ENCODE measurements at places on chromosomes 2 and 18.

GRCh38 chr2:37354531-37354930 lies 10.1 kb downstream of the QPCT start:
- no peak for DNase-seq

- no peak for DNase-seq
Measured at GRCh38 chr2:150088538-150088937, 398.9 kb downstream of the RND3 start.

- no peak for DNase-seq
Measured at GRCh38 chr2:119681868-119682220, 2.8 kb downstream of the TMEM177 start.

DNA sequence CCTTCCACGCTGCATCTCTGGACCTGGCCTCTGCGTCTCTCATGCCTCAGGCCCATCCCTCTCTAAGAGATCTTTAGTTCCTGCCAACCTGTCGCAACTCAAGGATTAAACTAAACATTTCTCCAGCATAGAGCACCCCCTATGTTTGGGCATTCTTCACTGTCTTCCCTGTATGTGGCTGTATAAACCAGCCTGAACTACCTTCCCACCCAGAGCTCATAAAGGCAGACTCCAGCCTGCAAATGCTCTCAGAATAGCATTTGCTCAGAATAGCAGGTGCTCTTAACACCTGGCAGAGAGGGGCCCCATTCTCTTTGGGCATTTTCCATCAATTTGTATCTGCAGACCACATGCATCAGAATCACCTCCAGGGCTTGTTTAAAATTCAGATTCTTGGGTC lies 83.4 kb downstream of the EHD3 start:
- no peak for DNase-seq

- no peak for DNase-seq
Measured at GRCh38 chr2:173150963-173151362, 75.3 kb downstream of the MAP3K20 start.

DNA sequence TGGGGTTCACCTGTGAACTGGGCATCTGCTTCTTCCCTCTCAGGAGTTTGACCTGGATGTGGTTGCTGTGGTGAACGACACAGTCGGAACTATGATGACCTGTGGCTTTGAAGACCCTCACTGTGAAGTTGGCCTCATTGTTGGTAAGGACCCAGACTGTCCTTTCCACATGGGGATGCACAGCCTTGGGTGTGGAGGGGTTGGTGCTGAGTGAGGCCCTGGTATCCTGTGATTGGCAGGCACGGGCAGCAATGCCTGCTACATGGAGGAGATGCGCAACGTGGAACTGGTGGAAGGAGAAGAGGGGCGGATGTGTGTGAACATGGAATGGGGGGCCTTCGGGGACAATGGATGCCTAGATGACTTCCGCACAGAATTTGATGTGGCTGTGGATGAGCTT lies 52.3 kb downstream of the HK2 start:
- no peak for DNase-seq

DNA sequence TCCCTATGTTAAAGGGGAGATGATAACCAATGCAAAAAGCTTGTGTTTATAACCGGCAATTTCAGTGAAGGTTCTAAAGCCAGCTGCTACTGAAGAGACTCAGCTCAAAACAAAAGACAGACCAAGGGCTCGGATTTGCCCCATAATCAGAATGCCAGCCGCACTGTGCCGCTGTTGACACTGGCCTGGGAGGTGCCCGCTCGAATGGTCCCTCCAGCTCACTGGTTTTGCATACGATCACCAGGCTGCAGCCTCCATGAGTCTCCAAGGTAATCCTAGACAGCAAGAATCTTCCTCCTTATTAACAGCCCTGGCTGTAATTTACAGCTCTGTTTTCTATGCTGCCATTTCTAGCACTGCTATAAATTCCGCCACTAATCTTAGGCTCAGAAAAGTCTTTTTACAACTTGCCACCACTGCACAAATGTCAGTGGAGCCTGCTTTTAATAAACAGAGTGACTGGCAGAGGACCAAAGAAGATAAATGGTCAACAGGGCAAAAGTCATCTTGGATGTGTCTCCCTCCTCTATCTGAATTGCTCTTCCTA lies 155.7 kb upstream of the SH3BP4 start:
- DNase-seq = no peak

DNA sequence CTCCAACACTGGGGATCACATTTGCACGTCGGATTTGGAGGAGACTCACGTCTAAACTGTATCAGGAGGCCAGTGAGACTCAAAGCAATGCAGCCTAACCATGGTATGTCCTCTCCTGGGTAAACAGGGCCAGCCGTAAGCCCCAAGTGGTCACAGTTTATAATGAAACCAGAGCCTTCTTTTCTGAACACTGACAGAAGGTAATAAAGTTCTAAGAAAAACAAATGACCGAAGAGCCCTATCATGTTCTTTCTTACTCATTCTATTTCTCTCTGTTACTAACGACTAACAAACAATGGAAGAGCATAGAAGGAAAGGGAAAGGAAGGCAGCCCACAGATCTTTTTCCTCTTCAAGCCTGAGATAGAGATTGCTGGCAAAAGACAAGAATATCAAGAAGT lies 796.8 kb upstream of the SOX11 start:
- no peak for DNase-seq

DNA sequence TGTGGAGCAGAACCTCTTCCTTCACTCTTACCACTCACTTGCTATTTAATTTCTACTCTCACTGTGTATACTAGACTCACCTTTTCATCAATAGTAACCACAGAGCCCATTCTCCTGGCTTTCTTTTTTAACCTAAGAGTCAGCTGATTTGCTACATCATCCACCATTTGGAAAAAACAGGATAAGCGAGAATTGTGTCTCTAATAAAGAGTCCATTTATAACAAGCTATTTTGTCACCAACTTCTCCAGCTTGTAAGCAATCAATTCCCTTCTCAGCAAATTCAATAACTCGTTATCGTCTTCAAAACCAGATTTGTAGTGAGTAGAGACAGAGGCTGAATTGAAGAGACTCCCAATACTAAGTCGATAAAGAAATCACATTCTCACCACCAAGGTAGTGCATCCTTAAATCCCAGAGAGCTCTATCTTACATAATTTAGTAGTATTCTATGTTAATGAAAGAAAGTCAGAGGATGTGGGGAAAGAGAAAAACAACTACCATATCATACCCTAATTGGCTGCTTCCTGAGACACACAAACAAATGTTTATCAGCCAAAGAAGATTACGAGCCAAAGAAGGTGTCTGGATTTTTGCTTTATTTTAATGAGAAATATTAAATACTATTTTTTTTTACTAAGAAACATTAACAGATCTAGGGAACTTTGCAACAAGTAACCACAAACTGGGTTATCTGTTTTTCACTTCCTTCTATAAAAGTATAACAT lies 52.5 kb upstream of the SPTBN1 start:
- DNase-seq = no peak

DNA sequence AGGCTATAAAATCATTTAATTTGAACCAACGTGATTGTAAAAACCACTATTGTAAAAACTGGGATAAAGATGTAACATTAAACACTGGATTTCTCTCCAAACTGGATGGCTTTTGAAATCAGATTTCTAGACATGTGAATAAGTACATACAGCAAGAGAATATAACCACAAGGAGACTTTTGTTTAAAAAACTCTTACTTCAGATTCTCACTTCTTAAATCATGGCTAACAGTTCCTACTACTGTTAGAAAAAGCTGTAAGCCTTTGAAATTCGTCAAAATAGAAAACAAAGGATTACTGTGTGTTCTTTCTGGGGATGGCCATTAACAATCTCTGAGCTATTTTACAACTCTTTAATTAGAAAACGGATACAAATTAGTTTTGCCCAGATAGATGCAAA lies 39.4 kb upstream of the SH3BP4 start:
- no peak for DNase-seq

- no peak for DNase-seq
Measured at GRCh38 chr2:112772322-112772721, 7.9 kb upstream of the CKAP2L start.

GRCh38 chr2:67476809-67477790 lies 80.0 kb downstream of the ETAA1 start:
- DNase-seq = no peak

DNA sequence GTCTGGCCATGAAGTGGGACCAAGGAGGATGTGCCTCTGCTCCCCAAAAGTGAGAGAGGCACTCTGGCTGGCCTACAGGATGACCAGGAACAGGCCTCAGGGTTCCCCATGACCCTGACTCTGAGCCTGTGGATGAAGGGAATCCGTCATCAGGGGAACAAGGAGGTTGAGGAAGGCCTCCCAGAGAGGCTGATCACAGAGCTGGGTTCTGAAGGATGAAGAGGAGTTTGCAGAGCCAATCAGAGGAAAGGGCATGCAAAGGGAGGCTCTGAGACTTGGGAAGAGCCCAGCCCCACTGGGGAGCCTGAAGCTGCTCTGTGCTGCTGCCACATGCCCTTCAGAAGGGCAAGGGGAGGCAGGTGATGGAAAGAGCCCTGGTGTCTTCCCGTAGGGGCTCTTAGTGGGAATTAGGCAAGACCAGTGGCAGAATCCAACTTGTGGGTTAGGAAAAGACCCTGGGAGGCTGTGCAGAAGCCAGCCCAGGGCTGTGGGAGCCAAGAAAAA lies 141.3 kb upstream of the ID2 start:
- DNase-seq = no peak

DNA sequence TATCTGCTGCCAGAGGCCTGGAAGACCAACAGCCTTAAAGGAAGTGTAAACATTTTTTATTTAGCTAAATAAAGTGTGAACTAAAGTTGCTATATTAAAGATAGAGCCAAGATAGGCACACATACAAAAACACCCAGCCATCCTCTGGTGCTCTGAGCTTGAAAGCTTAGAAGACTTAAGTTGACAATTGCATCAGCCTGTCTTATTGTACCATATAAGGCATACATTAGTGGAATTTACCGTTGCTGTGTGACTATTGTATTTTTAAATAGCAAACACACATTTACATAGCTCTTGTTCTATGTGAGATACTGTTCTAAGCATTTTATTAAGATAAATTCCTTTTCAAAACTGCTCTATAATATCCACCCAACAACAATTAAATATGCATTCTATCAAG lies 736.6 kb upstream of the ZEB2 start:
- no peak for DNase-seq

DNA sequence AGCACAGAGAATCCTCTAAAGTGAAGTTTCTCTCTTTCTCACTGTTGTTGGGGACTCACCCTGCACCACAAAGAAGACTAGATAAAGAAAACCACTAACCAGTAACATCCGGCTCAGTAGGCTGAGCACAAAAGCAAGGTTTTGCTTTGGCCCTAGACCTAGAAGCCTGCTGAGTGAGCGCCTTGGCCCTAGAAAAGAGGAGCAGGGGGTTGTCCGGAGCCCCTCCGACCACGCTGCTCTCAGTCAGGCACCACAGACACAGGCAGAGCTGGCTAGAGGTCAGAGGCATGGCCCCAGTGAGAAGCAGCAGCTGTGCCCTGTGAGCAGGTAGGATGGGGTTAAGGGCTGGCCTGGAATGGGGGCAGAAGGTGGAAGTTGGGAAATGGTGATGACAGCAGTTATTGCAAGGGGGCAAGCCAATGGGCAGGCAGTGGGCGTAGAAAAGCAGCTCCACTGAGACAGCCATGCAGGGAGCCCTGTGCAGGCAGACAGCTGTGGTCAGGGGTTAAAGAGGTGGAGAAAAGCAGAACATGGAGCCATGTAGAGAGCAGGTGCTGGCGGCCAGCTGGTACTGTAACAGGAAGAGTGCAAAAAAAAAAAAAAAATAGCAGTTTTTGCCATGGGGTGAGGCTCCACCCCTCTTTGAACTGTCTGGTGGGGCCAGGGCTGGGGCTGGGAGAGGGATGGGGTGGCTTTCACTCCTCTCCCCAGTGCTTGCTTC lies 36.9 kb upstream of the SLC14A1 start:
- no peak for DNase-seq

- no peak for DNase-seq
Measured at GRCh38 chr2:76406134-76406855, 695.6 kb upstream of the GCFC2 start.

GRCh38 chr2:222972420-222972819 lies 79.6 kb upstream of the KCNE4 start:
- DNase-seq = no peak

DNA sequence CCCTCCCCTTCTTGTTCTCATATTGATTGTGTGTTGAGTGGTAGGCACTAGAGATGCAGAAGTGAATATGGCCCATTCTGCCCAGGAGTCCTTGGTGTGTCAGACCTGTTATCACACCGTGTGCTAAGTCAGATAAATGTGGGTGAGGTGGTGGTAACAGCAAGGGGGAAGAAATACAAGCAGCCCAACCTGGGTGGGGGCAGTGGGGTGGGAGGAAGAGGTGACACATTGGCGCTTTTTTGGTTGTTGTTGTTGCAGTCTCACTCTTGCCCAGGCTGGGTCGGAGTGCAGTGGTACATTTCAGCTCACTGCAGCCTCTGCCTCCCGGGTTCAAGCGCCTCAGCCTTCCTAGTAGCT lies 12.8 kb downstream of the B3GNT2 start:
- no peak for DNase-seq

DNA sequence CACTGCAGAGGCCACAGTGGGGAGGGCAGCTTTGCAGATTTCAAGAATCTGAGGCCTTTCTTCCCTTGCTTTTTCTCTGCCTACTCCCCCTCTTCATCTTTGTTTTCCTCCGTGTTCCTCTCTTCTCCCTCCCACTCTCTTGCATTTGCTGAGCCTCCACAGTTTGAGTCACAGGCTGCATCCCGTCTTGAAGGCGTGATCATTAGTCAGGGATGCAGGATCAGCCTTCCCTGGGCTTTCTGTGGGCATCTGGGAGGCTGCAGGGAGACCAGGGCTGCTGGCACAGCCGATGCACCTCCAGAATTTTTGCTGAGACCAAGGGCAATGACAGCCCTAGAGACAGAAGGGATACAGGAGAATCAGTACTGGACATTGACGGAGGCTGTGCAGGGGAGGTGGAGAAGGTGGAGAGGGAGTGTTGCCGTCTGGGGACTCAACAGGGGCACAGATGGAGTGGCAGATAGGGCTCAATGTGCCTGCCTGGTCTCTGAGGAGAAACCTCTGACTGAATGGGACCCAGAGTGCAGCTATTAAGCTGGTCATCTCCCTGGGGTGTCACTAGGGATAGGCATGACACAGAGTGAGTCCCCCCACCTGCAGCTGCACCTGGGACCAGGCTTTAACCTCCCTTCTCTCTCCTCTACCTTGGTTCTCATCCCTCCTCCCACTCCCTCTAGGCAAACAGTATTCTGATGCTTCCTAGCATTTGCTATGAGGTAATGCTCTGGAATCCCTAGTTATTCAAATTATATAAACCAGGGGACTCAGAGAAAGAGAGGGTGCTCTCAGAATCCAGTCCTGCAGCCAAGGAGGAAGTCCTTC lies 29.0 kb upstream of the DNAJC27 start:
- DNase-seq = no peak

DNA sequence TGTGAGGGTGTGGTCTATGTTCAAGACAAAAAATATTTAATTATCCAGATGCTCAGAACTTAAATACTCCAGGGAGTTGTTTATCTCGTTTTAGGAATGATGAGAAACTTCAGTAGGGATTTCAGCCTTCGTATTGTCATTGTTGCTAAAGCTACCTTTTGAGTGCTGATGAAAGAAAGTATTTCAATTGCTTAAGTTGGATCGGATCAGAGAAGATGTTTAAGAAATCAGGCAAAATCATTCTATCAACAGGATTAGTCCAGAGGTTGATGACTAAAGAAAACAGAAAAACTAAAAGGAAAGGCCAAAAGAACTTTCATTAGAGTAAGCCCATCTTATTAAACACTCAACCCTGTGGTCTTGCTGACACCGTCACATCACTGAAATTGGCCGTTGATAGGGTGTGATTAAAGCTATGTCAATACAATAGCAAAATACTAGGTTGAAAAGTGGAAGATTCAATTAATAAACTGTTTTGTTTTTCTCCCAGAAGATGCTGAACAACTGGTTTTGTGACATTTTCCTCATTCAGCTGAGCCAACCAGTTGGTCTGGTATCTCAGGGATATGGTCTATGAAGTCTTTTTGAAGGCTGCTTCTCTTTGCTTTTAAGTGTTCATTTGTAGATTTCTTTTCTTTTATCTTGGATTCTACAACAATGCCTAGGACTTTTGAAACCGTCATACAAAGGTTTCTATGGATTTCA lies 551.7 kb downstream of the SLC4A3 start:
- no peak for DNase-seq

Measured in activated CD4-positive, alpha-beta T cell treated with anti-CD3 and anti-CD28 coated beads, Interleukin-2, amount 50 U/mL, for 4 hours (primary cell).